Left renal cortex interstitium (tissue), 4 donors: ENCODE measurements at places on chromosomes 5 and 9. TPM values are rescaled to one million over a fixed set of nuclear protein-coding genes. Genes with fewer than 3 reads are reported as not detected.

DNA sequence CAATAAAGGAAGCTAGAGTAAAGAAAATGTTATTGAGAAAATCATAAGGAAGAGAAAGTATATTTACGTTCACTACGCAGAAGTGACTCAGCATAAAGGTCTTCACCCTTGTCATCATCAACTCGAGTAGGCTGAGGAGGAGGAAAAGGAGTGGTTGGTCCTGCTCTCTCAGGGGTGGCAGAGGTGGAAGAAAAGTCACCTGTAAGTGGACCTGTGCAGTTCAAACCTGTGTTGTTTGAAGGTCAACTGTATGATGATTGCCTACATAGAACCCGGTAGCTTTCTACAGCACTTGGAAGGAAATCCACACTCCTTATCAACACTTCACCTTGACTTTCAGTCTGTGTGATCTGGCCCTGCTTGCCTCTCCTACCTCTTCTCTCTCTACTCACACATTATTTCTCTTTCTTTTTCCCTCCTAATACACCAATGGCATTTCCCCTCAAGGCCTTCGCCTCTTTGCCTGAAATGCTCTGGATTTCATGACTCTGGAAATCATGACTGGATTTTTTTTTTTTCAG, 109.3 kb upstream of the CPEB4 start:
- no peak for DNase-seq

DNA sequence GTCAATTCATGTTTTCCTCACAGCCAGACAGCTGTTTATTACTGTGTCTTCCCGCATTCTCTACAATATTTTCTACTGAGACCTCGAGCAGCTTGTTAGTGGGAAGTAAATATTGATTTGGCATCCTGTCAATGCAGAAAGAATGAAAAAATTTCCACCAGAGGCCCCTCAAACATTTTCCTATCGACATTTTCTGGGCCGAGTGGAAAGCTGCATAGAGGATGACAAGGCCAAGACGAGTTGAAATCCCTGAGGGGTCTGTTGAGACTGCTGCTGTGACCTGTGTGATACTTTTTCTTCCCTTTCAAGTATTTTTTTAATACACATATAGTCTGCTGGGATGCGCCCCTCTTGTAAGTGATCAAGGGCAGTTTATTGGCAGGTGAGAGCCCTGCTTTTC, 91.4 kb upstream of the SH3GL2 start:
- no peak for DNase-seq

DNA sequence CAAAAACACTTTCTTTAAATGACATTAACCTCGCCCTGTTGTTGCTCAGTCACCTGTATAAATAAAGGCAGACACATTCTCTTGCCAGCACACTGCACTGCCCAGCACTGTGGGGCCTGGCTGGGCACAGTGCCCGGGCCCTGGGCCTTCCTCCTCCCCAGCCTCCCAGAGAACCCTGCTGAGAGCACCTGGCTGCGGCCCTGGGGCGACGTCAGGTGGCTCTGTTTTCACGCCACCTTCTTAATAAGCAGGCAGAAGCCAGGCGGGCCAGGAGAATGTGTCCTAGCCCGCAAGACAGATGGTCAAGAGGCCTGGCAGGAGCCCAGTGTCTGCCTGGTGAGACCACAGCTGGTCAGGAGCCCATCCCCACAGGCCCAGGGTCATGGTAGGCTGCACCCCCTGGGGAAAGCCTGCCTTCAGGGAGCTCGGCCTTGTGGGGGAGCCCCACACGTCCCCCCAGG, 8.2 kb upstream of the AGPAT2 start:
- no peak for DNase-seq

PNPLA7 gene
- polyA plus RNA-seq = 3.9 TPM
